ENCODE measurements at places on chromosomes 12 and 14. TPM values are rescaled to one million over a fixed set of nuclear protein-coding genes. Genes with fewer than 3 reads are reported as not detected.

- H3K36me3 ChIP-seq: no peaks in the 10 kb centered on the region
- H3K4me1 ChIP-seq: no peaks in the 10 kb centered on the region
- no peak for DNase-seq
- H3K27me3 ChIP-seq: no peaks in the 10 kb centered on the region
These were observed 137.1 kb downstream of the BRMS1L start for GRCh38 chr14:35963209-35963608.

DNA sequence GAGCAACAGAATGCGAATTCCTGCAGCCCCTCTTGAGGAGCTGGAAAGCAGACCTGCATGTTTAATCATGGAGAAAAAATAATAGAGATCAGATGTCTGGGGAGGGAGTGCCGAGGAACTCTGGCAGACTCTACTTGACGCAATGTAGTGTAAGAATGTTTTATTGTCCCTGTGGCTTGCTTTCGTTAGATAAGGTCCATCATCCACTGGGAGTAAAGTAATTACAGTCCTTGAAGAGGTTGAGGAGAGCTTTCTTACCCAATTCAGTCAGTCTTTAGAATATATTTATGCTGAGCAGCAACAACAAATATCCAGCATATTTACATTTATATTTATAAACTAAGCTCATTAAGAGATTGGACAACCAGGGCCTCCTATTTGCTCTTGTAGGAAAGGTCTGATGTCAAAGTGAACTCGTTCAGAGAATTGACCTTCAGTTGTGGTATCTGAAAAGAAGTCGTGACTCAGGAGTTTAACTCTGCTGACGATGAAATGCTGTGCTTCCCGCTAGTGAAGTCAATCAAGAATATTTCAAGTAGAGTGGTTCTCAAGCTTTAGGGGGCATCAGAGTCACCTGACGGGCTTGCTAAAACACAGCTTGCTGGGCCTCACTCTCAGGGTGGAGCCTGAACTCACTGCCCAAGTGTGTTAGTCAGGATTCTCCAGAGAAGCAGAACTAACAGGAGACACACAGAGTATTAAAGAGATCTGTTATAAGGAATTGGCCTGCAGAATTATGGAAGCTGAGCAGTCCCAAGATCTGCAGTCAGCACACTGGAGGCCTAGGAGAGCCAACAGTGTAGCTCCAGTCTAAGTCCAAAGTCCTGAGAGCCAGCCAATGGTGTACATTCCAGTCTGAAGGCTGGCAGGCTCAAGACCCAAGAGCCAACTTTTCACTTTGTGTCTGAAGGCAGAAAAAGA, 139.3 kb upstream of the LMNTD1 start:
- no peak for DNase-seq
- H3K27me3 ChIP-seq: peaks cover 3% of the 10 kb centered on the region
- H3K36me3 ChIP-seq: no peaks in the 10 kb centered on the region
- H3K4me3 ChIP-seq: no peak overlapping the region

DNA sequence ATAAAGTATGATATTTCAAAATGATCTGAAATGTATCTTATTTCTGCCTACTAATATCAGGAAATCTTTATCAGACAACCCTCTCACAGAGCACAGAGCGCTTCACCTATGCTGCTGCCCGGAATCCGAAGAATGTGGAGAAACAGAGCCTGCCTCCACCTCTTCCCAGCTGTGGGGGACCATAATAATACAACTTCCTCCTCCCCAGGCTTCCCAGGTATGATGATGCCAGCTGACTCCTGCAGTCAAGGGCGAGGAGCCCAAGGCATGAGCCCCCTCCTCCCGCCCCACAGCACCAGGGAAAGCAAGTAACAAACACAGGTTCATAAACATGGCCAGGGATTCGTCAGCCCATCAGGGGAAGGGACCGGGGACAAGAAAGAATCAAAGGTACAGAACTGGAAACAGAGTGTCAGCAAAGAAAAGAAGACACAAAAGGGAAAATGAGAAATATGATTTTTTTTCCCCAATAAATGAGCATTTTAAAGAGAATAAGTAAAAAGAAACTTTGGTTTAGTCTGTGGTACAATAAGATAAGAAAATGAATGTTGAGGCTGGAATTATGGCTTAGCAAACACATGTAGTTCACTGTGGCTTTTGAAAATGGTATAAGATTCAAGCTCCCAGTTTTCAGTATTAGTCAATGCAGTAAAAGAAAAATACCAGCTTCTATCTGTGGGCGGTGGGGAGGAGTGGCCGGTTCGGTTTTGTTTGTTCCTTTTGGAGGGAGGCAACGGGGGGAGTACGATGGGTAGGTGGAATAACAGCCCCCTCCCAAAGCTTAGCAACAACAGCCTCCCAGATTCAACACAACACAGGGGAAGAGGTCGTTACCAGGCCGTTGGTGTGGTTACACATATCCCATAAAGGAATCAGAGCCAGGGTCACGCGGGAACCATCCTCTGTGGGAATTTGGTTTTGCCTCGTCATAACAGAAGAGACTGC, 68.3 kb downstream of the SETD3 start:
- H3K4me1 ChIP-seq: peaks cover 14% of the 10 kb centered on the region
- peaks cover 12% of the 10 kb centered on the region for H3K36me3 ChIP-seq
- DNase-seq: no peak

The RIC8B gene
- total RNA-seq: 13.6 TPM

The TSPAN19 gene
- total RNA-seq: not detected

DNA sequence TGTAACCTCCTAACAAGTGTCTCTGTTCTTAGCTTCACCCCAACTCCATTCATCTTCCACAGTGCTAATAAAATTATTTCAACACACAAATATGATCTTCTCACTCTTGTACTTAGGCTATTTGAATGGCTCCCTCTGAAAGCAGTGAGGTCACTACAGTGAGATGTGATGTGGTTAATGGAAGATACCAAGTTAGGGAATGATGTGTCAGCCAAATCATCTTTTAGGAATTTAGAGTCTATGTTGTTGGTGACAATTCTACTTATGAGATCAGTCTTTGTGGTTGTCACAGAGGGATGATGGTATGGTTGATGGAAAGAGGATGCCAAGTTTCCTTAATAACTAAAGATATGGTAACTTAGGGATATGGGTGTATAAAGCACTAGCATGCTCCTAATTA, 57.6 kb downstream of the POLR3B start:
- no peak overlapping the region for H3K27ac ChIP-seq
- no peak for DNase-seq
- no peak overlapping the region for H3K4me3 ChIP-seq
- no peaks in the 10 kb centered on the region for H3K27me3 ChIP-seq
- H3K4me1 ChIP-seq: peaks cover 2% of the 10 kb centered on the region

DNA sequence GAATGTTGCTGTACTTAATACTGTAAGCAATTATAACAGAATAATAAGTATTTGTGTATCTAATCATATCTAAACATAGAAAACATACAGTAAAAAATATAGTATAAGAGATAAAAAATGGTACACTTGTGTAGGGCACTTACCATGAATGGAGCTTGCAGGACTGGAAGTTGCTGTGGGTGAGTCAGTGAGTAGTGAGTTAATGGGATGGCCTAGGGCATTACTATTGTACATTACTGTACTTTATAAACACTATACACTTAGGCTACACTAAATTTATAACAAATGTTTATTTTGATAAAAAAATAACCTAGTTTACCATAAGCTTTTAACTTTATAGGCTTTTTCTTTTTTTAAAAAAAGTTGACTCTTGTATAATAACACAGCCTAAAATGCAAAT, 1071.2 kb upstream of the SEL1L start:
- no peak for DNase-seq
- H3K27ac ChIP-seq: no peak overlapping the region
- no peaks in the 10 kb centered on the region for H3K36me3 ChIP-seq
- no peak overlapping the region for H3K4me3 ChIP-seq

- no peaks in the 10 kb centered on the region for H3K36me3 ChIP-seq
- no peak overlapping the region for H3K4me3 ChIP-seq
- no peaks in the 10 kb centered on the region for H3K4me1 ChIP-seq
- no peak overlapping the region for H3K27ac ChIP-seq
- peaks cover 2% of the 10 kb centered on the region for H3K27me3 ChIP-seq
These were observed 297.3 kb upstream of the FAR2 start for GRCh38 chr12:28851781-28852180.

- no peaks in the 10 kb centered on the region for H3K27me3 ChIP-seq
- no peak for DNase-seq
- no peak overlapping the region for H3K4me3 ChIP-seq
- no peak overlapping the region for H3K27ac ChIP-seq
- peaks cover 20% of the 10 kb centered on the region for H3K36me3 ChIP-seq
These were observed 201.8 kb downstream of the ESR2 start for GRCh38 chr14:64092338-64092737.

DNA sequence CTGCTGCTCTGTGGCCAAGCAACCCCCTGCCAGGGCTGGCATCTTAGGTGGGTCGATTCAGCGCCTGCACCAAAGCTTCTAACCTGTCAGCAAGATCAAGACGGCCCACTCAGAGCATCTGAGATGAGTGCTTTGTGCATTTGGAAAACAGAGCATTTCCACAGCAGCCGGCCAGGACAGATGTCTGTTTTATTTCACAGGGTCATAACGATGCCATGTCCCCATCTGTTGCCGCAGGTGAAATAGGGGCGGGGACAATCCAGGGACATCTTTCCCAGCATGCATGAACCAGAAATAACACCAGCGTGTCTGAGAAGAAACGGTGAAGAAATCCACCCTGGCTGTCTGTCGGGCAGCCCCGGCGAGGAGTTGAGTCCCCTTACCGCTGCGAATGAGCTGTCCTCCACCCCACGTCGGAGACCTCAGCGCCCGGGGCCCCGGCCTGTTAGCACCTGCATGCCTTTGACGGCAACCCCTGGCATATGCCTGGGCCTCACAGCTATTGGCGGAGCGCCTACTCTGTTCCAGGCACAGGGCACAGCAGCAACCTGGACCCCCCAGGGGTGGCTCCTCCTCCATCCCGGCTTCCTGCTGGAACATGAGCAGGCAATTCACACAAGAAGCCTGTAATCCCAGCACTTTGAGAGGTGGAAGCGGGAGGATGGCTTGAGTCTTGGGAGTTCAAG, 30.6 kb upstream of the ULK1 start:
- H3K36me3 ChIP-seq: no peaks in the 10 kb centered on the region
- no peak overlapping the region for H3K4me3 ChIP-seq
- no peak overlapping the region for H3K27ac ChIP-seq

- H3K4me1 ChIP-seq: peaks cover 18% of the 10 kb centered on the region
- DNase-seq: no peak
- no peak overlapping the region for H3K27ac ChIP-seq
- no peaks in the 10 kb centered on the region for H3K27me3 ChIP-seq
These were observed 61.2 kb downstream of the ETNK1 start for GRCh38 chr12:22686193-22686592.

- peaks cover 60% of the 10 kb centered on the region for H3K4me1 ChIP-seq
- no peak for DNase-seq
- no peaks in the 10 kb centered on the region for H3K27me3 ChIP-seq
- H3K27ac ChIP-seq: peak overlapping the region; percentile 41
- H3K4me3 ChIP-seq: no peak overlapping the region
These were observed 9.3 kb downstream of the SYNE3 start for GRCh38 chr14:95507174-95507573.

DNA sequence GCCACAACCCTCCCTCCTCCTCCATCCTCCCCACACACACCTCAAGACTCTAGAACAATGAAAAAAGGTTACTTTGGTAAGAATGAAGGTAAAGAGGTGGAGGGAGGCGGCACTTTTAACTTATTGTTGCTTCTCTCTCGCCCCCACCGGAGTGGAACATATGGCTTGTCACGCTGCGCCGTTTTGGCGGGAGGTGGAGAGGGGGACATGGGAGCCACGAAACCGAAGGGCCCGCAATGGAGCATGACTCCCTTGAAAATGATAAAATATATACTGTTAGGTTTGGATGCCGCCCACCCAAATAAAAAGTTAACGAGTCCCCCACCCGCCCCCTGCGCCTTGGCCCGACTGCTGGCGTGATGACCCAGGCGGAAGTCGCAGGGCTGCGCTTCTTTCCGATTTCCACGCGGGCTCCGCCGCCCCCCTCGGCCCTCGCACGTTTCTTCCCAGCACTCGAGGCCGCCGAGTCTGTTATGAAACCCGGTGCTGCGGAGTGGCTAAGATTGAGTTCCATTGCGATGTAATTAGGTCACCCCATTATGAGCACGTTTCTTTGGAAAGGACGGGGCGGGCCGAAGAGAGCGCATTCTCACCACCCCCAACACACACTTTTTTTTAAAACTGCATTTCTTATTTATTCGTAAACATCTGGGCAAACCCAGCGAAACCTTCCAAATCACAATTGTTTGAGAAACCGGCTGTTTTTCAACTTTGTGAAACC, 1.4 kb upstream of the ZFP36L1 start:
- H3K36me3 ChIP-seq: peaks cover 37% of the 10 kb centered on the region
- H3K4me1 ChIP-seq: peaks cover 47% of the 10 kb centered on the region
- peak; percentile 95 for DNase-seq
- no peaks in the 10 kb centered on the region for H3K27me3 ChIP-seq
- peak overlapping the region; percentile 93 for H3K4me3 ChIP-seq

- H3K4me1 ChIP-seq: peaks cover 41% of the 10 kb centered on the region
- peak overlapping the region; percentile 77 for H3K27ac ChIP-seq
- no peaks in the 10 kb centered on the region for H3K36me3 ChIP-seq
These were observed 18.0 kb downstream of the MFAP5 start for GRCh38 chr12:8644345-8645248.

DNA sequence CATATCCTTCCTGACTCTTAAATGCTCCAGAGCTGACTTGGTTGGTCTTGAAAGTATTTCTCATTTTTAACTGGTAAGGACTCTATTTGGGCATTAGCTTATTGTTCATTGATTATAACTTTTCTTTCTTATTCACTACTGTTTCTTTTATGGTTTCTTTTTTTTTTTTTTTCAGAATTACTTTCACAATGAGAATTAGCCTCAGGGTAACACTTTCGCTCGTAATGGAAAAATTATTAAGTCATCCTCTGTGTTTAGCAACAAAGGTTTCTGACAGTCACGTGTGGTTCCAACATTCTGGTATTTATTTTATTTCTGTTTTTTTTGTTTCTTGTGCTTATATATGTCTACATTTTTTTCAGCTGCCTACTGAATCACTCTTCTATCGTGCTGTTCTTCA, 80.0 kb downstream of the METTL25 start:
- H3K27ac ChIP-seq: peak overlapping the region; percentile 54
- no peak overlapping the region for H3K4me3 ChIP-seq

GRCh38 chr12:70638639-70639360, 1.6 kb upstream of the PTPRB start:
- no peak overlapping the region for H3K27ac ChIP-seq
- H3K27me3 ChIP-seq: peaks cover 9% of the 10 kb centered on the region
- H3K36me3 ChIP-seq: no peaks in the 10 kb centered on the region
- H3K4me1 ChIP-seq: no peaks in the 10 kb centered on the region
- no peak for DNase-seq
- H3K4me3 ChIP-seq: no peak overlapping the region

All from activated CD4-positive, alpha-beta T cell treated with anti-CD3 and anti-CD28 coated beads, Interleukin-2, amount 10 ng/mL, durations not matched to agents 24 days and 14 days (primary cell).